CD4-positive, alpha-beta T cell treated with Interleukin-21 for 1 hour (primary cell): ENCODE measurements at places on chromosomes 11 and 22.

- no peak for DNase-seq
These were observed 175.7 kb upstream of the API5 start for GRCh38 chr11:43135966-43136534.

- peak; percentile 13 for DNase-seq
These were observed 81.5 kb upstream of the HORMAD2 start for GRCh38 chr22:29998627-29999384.

GRCh38 chr22:23675502-23676415, 15.1 kb upstream of the RGL4 start:
- DNase-seq: peak; percentile 17

DNA sequence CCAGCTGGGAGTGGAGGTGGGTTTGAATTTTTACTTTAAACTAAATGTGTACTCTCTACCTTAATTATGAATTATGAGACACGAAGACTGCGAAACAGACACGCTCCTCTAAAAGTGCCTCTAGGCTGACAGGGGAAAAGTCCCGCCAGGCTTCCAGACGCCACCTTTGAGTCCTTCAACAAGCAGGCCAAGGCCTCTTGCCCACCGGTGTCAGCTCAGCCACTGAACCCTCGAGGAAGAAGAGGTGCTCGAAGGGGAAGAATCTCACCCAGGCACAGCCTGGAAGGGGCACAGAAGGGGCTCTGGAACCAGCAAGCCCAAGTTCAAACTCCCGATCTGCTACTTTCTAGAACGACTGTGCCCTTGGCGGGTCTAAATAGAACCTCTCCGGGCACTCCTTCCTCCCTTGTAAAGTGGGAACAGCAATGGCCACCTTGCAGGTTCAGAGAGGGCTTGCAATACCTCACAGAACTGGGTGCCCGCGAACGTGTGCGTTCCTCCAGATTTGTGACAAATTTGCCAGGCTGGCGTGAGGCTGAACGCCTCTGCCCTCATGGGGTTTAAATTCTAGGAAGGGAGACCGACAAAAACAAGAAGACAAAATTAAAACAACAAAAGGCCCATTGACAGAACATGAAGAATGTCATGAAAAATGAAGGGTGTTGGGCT, 158.5 kb upstream of the GRK3 start:
- DNase-seq: no peak

DNA sequence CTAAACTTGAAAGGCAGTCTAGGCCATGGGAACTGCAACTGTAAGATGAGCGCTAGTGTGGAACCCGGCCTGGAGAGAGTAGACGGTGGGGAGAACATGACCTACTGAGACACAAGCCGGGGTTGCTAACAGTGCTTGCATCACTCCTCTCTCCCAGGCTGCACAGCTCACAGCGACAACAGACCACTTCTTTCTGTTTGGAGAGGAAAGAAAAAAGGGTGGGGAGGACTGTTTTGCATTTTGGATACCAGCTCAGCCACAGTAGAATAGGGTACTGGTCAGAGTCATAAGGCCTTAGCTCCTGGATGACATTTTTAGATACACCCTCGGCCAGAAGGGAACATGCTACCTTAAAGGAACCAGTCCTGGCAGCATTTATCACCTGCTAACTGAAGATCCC, 22.2 kb upstream of the OR52M1 start:
- DNase-seq: no peak
